ENCODE measurements at places on chromosomes 11 and 22.
A peak's percentile ranks its signal among the peaks of the same experiment; 100 is the strongest.

- DNase-seq, result no peak
Measured at GRCh38 chr11:63747011-63747410, 21.6 kb downstream of the ZFTA start.

DNA sequence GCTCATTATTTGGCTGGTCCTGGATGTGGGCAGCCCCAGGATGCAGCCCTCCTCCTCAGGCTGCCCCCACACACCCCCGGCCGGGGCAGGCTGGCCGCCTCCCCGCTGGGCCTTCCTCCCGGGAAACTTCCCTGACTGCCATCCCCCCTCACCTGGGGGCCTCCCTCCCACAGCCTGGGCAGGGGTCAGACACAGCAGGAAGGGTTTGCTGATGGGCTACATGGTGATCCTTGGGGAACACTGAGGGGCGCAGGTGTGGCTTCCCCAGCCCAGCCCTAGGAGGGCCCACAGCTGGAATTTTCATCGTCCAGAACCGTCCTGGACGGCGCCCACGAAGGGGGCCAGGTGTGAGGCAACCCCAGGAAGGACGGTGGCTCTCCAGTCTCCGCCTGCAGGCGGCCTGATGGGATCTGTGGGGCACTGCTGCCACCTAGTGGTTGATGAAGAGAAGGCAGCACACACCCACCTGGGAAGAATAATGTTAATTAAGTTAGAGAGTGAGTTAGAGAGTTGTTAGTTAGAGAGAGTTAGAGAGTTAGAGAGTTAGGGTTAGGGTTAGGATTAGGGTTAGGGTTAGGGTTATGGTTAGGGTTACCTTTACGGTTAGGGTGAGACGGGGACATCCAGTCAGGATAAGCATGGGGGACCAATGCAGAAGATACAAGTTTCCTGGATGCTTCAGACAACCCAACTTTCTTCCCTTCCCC, 75.9 kb upstream of the PRR5 start:
- peak; percentile 69 for DNase-seq

DNA sequence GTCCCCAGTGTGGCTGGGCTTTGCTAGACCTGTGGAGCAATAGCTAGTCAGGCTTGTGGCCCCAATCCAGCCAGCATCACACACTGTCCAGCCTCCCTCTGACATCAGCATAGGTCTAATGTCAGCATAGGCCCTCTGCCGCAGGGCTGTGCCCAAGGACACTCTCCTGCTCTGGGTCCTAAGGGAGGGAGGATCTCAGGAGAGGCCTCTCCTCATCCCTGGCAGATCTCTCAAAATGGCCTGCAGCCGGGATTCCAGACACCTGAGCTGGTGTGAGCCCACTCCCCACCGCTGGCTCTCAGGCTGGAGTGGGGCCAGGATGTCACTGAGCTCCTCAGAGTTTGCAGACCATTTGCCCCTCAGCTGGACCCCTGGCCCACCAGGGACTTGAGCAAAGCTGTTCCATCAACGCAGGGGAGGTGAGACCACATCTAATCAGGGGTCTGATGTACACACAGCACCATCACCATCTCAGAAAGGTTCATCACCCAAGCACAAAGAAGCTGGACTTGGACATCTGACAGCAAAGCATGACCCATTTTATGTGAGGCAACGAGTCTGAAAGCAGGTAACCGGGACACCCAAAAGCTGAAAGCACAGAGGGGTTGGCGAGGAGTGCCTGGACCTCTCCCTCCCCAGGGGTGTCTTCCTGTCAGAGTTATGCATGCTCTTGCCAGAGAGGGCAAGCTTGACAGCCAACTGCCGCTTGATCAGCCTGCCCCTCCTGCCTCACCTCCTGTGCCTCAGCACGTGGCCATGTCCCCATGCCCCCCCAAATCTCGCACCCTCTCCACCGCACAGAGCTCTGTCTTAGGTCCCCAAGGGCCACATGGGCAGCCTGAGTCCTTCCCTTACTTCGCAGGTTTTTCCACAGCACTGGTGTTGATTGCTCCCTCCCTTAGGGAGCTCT, 69.7 kb upstream of the SEPTIN5 start:
- DNase-seq, result no peak

DNA sequence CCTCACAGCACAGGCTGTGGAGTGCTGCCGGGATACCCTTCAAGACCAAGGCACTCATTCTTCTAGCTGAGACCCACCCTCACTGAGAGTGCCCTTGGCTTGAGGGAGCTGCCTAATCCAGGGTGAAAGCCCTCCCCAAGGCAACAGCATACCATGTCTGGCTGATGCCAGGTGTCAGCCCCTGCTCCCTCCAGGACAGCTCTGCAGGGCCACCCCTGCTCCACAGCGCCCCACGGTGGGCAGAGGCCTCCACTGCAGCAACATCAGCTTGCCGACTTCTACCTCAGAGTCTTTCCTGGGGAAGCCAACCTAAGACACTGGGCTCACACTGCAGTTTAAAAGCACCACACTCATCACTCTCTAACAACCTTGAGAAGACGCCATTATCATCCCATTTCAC, 29.0 kb downstream of the TTLL1 start:
- peak; percentile 44 for DNase-seq

DNA sequence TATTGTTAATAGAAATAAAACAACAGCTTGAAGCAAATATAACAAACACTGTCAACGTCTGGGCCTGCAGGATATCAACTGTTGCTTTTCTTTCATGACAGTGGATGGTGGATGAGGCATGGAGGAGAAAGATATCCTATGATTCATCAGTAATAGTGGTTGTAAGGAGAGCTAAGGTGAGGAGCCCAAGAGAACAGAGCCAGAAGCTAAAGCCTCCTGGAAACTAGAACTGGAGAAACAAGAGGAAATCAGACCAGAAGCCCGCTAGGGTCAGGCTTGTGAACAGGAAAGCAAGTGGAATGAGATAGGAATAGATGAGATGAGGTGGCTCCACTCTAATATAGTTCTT, 37.7 kb upstream of the MMP12 start:
- no peak for DNase-seq

DNA sequence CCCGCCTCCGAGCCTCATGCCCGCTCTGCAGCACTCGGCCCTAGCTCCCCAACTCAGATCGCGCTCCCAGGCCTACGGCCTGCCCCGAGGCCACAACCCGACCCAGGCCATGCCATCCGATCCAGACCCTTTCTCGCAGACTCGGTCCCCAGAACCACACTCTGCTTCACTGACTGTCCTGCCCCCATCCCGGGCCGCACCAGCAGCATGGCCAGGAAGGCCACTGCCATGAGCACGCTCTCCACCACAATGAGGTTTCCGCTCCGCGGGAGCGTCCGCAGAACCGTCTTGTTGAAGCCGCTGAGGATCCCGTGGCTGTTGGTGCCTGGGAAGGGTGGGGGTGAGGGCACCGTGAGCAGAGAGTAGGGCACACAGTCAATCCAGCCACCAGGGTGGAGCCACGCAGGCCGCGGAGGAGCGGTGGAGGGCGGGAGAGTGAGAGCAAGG, 6.4 kb downstream of the UNC93B1 start:
- no peak for DNase-seq

DNA sequence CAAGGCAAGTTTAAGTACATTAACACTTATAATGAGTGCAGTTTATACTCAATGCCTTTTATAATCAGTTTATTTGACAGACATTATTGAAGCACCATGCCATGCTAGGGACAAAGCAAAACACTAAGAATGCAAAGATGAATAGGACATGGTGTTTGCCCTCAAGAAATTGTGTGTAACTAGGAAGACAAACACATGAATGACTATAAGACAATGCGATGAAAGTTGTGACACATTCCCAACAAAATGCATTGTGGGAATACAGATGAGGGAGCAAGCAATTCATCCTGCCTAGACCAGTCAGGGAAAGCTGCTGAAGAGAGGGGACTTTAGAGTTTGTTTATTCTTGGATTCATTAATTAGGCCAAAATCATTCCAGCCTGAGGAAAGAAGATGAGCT, 133.8 kb upstream of the TRPC6 start:
- DNase-seq, result no peak

GRCh38 chr22:45127866-45128265, 35.9 kb upstream of the NUP50 start:
- DNase-seq, result no peak

DNA sequence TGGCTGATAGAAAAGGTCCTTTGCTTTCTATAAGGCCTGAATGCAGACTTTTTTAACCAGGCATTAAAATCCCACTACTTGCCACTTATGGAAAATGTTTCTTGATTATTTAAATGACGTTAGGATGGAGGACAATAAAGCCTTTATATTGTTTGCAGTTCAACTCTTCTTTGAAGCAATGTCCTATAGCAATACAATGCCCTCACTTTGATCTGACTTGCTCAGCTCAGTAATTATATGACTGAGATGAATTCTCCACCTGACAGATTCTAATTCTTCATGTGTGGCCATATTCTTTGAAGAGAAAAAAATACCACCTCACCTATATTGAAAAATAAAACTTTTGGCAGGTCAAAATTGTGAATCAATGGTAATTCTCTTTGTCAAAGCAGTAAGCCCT, 182.0 kb upstream of the MTMR2 start:
- no peak for DNase-seq

- DNase-seq, result no peak
Measured at GRCh38 chr11:61716478-61717285, 35.8 kb upstream of the MYRF start.

DNA sequence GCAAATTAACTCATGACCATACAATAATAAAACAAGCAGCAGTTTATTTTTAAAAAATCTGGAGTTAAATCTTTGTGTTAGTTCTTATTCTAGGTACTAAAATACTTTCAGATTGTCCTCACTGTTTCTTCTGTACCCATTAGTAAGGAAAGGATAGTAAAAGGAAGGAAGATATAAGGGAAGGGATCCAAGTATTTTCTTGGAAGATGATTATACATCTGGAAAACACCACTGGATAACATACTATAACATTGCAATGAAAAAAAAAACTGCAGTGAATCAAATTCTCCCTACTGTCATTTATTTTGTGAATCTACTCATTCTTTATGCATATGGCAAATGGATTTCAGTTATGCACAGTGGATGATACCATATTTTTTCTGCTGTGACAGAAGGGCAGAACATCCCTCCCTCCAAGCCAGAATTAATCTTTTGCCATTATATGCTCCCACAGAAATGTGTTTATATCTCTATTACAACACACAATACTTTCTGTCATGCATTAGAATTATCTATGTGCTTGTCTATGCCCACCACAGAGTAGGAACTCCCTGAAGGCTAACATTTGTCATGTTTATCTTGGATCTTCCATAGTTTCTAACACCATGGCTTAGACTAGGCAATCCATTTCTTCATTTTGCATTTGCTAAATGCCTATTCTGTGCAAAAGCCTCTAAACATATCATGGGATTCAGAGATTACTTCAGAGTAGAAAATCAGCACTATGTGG, 282.3 kb upstream of the CTSC start:
- DNase-seq, result no peak

Data from neuronal stem cell (in vitro differentiated cells).